ENCODE measurements at places on chromosomes 7 and 10.

GRCh38 chr7:139989366-139990141 is 73.2 kb downstream of the PARP12 start:
- no peak for DNase-seq

- no peak for DNase-seq
These were observed 747.9 kb downstream of the NXPH1 start for GRCh38 chr7:9181356-9181755.

DNA sequence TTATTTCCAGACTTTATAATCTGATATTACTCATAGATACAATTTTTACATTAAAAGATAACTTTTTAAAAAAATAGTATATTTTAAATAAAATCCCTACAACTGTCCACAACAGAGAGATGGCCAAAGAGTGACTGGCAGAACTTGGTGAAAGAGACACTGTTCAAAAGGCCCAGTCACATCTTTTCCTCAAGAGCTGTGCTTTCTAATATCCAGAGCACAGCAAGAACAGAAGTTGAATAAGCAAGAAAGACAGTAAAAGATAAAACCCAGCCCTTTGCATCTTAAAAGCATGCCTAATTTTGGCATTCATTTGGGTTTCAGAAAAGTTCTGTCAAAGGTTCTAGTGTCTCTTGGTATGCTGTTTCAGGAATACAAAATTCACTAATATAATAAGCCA is 6.9 kb downstream of the WASL start:
- DNase-seq, result no peak

DNA sequence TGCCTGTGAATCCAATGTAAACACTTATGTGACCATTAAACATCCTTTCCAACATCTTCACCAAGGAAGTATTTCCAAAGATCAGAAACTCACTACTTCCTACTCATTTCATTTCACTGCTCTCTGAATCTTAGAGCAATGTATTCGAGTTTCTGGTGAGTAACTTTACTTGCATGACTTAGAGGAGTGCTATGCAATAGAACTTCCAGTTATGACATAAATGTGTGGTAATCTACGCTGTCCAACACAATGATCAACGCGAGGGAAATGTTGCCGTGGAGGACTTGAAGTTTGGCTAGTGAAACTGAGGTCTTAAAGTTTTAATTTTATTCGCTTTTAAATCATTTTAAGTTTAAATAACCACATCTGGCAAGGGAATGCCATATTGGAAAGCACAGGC is 1326.3 kb downstream of the XPNPEP1 start:
- no peak for DNase-seq

GRCh38 chr10:116364868-116365267 is 40.6 kb downstream of the CCDC172 start:
- no peak for DNase-seq

DNA sequence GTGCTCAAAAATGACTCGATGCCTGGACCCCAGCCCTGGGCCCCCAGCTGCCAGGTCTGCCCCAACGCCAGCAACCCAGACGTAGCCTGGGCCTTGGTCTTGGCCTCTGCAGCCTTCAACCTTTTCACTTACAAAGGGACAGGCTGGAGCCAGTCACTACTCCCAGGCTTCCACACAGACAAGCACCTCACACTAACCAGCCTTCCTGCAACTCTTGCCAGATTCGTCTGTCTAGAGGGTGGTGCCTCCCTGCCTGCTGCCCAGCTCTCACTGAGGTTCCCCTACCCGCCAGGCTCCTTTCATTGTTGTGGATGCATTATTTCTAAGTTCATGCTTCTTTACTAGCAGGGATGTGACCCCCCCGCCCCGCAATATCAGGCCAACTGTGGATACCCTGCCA is 56.3 kb downstream of the NUDCD3 start:
- no peak for DNase-seq

Data from renal pelvis (tissue), 12 donors.